ENCODE measurements at places on chromosomes 4 and X.

DNA sequence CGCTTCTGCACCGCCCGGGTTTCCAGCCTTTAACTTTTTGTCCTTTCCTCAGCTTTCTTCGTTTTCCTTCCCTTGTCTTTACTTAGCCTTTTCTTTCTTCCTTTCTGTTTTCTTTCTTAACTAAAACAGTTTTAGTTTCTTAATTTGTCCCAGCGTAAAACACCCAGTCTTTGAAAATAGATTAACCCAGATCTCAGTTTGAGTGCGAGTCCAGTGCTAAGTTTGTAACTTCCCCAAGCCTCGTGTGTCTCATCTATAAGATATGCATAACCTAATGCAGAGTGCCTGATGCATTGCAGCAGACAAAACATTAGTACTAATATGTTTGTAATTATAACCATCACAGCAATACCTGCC, 460 bp upstream of the GEMIN8 start:
- no peak for DNase-seq

- DNase-seq, result no peak
Measured at GRCh38 chrX:115901241-115901640, 269.3 kb upstream of the AGTR2 start.

DNA sequence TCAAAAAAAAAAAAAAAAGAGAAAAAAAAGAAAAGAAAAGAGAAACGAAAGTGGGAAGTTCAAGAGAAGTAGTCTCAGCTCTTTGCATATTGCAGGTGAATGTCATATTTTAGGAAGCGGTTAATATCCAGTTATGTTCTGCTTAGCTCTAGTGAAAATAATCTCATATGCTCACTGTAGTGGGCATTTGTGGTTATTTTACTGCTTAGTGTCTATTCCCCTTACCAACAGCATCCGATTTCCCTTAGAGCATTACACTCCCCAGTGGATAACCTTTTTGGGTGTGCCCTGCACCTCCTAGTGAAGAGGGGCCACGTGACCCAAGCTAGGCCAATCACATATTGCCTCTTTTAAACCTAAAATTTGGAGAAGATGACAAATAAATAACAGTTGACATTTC, 111.2 kb upstream of the ZNF827 start:
- no peak for DNase-seq

DNA sequence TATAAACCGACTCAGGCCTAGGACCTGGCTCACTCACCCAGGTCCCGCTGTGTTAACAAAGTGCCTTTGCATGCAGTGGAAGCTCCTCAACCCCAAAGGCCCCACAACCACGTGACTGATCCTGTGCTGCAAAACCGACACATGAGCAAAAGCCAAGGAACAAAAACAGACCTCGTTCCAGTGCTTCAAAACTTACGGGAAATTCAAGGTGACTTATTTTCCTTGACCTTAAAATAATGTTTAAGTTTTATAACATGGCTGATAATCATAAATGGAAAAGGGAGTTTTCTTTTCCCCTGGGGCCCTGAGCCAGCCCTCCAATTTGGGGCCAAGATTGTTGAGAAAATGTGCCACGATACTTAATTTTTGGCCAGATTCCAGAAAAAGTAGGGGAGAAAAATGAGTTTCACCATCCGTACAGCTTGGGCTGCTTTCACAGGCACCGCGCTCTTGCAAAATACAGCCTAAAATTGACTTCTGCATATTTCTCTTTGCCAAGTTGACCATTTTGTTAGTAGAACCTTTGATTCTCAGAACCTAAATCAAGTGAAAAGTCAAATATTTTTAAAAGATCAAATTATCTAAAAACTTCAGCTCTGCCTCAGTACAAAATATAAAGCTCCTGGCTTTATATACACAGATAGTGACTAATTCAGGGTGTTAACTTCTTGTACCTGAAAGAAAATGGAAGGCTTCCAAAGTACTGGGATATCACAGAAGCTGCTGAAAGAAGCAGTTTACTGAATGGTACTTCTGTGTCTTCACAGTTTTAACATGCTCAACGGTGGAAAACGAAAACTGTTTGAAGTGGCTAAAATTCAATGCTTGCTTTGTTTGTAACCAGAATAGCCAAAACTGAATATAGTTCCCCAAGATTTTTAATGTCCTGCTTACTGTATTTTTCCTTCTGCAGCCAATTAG, 93.8 kb downstream of the APBB2 start:
- no peak for DNase-seq

GRCh38 chr4:152817331-152817730, 37.6 kb downstream of the ARFIP1 start:
- DNase-seq, result no peak

DNA sequence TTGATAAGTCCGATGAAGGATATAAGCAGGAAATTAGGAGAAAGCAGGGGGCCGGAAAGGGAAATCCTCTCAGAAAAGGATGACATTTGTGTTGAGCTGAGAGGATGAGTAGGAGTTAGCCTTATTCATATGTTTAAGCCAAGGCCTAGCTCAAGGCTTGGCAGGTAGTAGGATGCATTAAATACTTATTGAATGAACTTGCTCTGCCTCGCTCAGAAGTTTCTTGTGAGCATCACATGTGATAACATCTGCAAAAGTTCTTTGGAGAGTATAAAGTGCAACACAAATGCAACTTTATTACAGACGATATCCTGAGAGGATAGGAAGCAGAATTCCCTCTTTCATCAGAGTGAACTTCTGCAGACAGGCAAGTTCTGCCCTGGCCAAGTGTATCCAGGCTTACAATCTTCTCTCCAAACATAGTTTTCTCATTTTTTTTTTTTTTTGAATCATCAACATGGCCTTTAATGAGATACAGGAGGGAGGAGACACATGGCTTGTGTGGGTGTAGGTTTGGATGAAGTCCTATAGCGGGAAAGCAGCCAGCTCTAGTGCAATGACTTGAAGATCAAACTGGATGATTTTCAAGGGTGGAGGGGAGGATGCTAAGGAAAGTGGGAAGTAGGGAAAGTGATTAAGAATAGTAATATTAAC, 48.1 kb downstream of the LUZP4 start:
- DNase-seq, result no peak

DNA sequence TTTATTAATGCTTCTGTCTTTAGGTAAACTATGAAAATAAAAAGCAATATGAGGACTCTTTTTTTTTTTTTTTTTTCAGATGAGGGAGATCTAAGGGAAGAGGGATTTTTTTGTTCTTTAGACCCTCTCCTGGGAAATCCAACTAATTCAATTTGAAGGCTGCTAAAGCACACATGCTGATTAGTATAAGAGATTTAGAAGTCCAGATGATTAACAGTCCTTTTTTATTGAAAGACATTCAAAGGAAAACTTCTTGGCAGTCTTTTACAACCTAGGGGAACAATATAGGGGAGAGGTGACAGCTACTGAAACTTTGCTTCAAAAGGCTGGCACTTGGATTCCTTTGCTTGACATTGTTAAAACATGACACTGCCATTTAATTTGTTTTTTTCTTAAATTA, 602.5 kb downstream of the RAPGEF2 start:
- no peak for DNase-seq

DNA sequence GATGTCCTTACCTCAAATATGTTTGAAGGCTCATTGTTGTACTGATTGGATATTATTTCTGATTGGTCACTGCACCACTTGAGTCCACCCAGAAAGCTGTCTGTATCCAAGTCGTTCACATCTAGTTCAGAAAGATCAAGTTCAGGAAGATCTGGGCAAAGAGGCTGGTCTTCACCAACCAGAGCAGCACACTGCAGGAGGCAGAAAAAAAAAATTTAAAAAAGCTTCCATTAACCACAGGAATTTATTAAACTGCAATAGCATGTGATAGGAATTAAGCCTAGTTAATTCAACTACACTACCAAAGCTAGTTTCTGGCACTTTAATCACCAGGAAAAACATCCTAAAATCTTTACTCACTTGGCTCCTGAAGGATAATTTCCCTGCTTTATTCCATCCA, 5.1 kb downstream of the PPARGC1A start:
- no peak for DNase-seq

DNA sequence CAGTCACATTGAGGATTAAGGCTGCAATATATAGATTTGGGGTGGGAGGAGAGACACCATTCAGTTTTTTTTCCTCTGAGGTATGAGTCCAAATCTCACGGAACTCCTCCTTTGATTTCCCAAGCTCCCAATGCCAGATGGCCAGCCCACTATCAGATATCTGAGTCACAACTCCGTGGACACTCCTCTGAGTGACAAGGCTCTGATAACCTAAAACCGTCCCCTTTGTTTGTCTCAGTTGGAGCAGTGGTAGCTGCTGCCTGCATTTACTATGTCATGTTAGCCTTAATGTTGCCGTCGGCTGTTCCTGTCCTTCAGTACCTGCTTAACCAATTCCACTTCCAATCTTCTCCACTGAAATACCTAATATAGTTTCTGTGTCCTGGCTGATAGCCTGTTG, 107.3 kb downstream of the DTHD1 start:
- no peak for DNase-seq

GRCh38 chrX:39492497-39493162, 605.1 kb downstream of the BCOR start:
- peak; percentile 6 for DNase-seq

DNA sequence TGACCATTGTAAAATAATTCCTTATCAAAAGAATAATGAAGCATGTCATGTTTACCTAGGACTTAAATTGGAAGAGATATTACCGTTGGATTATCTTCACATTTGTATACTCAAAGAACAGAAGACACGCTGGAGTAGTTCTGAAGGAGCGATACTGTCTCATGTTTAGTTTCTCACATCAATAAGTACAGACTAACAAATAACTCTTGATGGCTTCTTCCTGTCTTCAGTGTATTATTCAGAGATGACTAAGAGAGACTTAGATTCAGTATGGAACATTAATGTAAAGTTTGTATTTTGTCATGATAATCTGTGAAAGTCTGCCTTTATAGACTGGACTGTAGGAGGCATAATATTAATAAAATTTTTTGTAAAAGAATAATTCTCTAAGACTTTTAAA, 72.7 kb downstream of the SPRY1 start:
- DNase-seq, result no peak

- DNase-seq, result no peak
Measured at GRCh38 chrX:150364347-150365050, 1.4 kb downstream of the MAMLD1 start.

- DNase-seq, result no peak
Measured at GRCh38 chrX:45879512-45879911, 665.7 kb downstream of the ZNF674 start.

- no peak for DNase-seq
Measured at GRCh38 chr4:87069037-87069742, 134.4 kb downstream of the AFF1 start.

DNA sequence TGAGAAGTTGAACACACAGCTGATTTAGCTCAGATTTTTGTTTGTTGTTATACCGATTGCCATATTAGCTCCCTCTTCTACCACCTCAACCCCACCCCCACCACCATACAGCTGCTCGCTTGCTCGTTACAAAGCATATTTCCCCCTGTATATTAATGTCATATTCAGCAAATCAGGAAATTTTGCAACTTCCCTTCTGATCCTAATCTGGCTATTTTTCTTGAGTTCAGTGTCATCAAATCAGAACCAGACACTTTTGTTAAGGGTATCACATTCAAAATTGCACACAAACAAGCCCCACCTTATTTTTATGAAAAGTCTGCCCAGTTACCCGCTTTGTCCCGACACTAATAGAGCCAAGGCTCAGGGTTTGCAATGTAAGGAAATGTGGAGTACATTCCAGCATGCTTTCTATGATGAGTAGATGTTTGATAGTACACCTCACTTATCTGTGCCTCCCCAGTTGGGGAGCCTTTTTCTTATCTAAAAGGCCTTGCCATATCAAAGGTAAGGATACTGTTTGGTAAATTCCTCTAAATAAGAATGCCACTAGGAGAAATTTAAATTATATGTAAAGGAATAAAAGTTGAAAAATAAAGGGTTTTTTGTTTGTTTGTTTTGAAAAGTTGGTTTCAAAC, 212.2 kb downstream of the CBR4 start:
- DNase-seq, result no peak

Data from CD4-positive, alpha-beta T cell treated with Interferon gamma for 1 hour (primary cell).